Stimulated activated memory B cell treated with anti-CD40 and anti-IgM and Interleukin-4, amounts not matched to agents 10 μg/mL and 1 μg/mL and 100 μg/mL, for 72 hours (primary cell): ENCODE measurements at places on chromosomes 4 and X.

GRCh38 chr4:73458184-73459047, 22.4 kb downstream of the AFP start:
- no peak for ATAC-seq

GRCh38 chr4:140609548-140610425, 41.0 kb upstream of the UCP1 start:
- no peak for ATAC-seq

DNA sequence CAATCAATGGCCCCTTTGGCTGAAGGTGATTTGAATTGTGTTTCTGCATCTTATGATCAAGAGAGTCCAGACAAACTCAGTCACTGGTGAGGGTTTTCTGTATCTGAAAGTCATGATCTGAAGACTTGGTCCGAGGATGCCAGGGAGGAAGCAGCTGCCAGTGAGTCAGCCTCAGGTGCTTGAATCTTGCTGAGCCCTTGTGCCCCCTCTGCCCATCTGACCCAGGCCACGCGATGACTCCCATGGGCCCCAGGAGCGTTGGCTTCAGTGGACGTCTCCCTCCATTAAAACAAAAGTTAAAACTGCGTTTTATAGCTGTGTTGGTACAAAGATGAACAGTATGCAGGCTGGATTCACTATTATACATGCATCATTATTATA, 62.0 kb downstream of the HTRA3 start:
- no peak for ATAC-seq

- ATAC-seq = no peak
Measured at GRCh38 chr4:110877778-110878370, 255.0 kb upstream of the PITX2 start.
